ENCODE measurements at places on chromosomes 5 and 9.

DNA sequence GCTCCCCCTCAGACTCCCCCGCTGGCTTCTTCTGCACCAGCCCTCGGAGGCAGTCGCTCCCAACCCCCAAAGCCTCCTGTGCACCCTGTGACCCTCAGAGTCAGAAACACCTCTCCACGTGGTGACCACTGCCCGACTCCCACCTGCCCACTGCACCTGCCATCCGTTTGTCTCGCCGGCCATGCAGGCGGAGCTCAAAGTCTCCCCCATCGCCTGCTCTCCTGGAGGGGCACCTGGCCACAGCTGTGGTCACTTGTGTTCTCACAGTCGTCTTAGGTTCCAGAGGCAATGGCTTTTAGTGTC is 38.2 kb downstream of the MRPL36 start:
- no peak for DNase-seq

- DNase-seq, result no peak
Observed at GRCh38 chr9:123960366-123960765, 30.4 kb upstream of the DENND1A start.

DNA sequence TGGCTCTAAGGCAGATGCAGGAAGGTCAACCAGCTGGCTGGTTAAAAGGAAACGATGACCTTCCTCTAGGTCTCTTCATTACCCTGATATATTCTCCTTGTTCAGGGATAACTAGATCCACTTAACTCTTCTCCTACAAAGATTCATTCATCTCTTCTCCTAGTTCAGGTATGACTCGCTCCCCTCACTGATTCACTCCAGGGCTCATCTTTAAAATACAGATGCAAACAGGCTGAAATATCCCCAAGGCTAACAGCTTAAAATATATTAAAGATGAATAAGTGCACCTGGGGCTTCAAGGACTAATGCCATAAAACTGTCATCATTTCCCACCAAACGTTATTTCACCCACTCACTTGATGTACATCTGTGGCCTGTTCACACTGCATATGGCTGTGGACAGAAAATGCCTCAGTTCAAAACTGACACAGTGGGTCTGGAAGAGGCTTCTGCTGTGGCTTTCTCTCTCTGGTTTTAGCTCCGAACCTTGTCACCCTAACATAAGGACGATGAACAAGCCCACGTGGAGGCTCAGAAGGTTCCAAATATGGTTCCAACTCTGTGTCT is 366.9 kb downstream of the DEPDC1B start:
- DNase-seq, result no peak

DNA sequence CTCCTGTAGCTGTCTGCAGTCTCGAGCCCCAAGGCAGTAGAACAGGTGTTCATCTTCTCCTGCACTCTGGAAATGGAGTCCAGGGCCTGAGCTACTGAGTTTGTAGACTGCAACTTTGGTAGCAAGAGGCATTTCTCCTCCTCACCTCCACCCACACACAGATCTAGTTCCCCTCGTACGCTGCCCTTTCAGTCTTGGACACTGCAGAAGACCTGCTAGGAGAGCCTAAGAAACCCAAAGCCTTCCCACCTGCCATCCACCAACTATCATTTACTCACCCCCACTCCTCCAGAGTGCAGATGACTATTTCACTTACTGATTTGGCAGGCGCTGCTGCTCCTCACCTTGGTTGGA is 59.0 kb downstream of the KCNIP1 start:
- no peak for DNase-seq

DNA sequence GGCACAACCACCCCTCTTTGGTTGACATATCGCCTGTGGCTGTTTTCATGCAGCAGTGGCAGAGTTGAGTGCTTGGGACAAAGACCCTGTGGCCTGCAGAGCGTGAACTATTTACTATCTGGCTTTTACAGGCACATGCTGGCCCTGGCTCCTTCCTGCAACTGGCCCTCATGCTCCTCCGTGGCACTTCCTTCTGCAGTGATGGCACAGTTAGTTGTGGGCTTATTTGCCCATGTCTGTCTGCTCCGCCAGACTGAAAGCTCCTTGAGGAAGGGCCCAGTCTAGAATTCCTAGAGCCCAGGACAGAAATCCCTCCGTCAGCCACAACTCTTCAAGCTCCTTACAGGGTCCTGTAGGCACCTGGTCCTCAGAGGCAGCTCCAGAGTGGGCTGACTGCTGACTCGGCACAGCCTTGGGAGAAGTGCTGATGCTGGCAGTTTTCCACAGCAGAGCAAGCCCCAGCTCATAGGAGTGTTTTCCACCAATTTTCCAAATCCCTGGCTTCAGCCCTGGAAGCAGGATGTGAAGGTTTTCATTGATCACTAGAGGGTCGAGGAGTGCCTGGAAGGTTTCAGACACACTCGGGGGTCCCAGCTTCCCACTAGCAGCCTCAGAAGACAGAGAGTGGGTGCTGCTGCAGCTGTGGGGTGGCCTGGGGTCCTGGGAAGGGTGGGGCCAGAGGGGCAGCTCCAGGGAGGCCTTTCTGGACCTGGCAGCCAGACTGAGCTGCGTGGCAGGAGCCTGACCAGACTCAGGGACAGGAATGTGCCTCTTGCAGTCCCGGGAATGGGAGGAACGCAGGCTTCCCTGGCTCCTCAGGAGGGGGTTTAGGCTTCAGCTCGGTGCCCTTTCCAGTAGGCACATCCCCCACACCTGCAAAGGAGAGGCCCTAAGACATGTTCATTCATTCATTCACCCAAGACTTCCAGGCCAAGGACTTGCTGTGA is 56.5 kb upstream of the ANGPTL2 start:
- no peak for DNase-seq

DNA sequence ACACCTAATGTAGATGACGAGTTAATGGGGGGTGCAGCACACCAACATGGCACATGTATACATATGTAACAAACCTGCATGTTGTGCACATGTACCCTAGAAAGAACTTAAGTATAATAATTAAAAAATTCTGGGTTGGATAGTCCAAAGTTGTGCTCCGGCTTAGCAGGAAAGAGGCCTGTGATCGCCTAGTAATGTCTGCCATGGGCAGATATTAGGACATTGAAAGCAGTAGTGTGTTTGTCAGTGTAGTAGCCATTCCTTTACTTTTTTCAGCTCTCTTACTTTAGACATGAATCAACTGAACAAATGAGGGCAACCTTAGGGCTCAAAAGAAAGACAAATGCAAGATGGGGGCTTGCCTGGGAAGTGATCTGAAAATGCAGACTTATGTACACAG is 58.9 kb downstream of the PPARGC1B start:
- no peak for DNase-seq

DNA sequence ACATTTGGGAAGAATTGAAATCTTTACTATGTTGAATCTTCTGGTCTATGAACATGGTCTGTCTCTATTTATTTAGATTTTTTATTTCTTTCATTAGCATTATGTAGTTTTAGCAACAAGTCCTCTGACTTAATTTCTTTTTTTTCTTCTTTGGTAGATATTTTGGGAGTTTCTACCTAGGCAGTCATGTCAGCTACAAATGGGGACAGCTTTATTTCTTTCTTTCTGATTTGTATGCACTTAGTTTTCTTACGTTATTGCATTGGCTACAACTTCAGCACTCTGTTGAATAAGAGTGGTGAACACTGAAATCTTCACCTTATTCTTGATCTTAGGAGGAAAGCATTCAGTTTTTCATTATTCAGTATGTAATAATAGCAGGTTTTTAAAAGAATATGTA is 33.5 kb downstream of the SMC5 start:
- DNase-seq, result no peak

DNA sequence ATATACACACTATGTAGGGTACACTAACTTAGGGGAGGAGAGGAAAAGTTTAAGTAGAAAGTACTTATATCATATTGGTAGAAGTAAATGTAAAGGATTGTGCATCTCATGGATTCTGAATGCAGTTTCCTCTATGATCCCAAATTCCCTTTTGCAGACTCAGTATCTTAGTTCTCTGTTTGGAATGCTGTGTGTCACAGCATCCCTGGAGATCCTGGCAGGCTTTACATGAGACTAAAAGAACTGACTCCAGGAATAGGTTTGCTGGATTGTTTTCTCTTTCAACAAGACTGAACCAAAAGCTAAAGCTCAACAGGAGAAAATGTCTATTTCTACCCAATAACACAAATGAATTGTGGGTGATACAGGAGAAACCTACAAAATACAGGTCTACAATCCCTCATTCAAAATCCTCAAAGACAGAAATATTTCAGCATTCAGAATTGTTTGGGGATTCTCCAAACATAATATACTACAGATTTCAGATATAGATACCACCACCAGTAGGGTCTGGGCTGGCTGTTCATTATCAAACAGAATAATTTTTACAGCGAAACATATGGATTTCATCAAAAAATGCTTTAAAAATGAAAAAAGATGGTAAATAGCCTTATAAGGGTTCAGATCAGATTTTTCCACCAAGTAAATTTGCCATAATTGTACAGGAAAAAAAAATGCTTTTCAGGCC is 324.7 kb upstream of the GRAMD2B start:
- DNase-seq, result no peak

DNA sequence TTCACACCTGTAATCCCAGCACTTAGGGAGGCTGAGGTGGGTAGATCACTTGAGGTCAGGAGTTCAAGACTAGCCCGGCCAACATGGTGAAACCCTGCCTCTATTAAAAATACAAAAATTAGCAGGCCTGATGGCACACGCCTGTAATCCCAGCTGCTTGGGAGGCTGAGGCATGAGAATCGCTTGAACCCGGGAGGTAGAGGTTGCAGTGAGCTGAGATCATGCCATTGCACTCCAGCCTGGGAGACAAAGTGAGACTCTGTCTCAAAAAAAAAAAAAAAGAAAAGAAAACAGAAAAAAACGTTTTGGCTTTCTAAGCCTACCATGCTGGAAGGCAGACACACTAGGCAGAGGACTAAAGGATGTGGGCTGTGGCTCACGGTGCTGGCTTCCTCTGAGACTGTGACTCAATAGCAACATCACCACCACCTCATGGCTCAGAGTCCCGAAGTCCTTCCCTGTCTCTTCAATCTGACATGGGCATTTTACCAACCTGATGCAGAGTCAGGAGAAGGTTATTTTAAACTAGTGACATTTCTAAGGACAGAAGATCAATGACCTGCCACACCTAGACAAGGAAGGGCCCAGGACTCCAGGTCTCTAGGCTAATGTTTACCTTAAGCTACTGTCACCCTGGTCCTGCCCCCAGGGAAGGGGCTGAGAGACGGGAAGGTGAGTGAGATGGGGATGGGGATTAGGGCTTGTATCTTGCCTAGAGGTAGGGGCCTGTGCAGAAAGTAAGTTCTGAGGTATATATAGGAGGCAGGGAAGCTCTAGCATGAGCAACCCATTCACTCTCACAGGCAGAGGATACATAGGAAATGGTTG is 3.7 kb downstream of the ECSCR start:
- no peak for DNase-seq

DNA sequence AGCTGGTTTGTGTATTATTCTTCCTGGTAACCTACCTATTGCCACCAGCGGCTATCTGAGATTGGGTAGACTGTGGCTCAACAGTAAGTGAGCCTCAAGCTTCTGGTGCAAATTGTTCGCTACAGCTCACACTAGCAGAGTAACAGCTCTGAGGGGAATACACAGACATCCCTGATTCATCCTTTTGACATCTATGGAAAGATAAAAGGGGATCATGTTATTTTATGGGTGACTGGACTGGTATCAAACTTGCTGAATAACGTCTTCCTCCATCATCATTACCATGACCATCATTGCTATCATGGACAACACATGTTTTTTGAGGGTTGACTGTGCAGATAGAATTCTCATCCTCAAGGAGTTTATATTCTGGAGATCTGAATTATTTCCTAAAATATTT is 129.6 kb downstream of the PIK3R1 start:
- DNase-seq, result no peak

DNA sequence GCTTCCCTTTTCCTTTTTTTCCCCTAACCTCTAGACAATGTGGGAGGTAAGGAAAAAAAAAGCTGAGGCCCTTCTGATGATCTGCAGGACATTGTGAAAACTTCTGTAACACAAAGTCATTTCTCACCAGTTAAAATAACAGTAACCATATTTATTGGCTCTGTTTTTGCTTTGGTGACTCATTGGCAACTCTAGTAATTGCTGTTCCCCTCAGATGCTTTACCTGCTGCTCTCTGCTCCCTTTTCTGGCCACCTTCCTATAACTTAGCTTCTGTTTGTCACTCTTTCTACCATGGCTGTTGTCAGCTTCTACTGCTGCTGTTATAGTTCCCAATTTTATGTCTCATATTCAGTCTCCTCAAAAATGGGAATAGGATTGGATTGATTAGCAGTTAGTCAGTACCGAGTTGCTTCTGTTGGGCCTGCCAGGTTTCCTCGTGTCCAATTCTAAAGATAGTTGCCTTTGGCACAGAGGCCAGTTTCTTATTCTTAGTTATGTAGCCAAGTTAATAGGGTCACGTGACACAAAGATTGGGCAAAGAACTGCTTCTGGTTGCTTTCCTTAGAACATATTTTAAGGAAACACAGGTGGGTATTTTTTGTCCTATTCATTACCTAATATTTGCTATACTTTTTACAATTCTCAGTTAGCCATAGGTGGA is 16.8 kb downstream of the SCAMP1 start:
- DNase-seq, result no peak

DNA sequence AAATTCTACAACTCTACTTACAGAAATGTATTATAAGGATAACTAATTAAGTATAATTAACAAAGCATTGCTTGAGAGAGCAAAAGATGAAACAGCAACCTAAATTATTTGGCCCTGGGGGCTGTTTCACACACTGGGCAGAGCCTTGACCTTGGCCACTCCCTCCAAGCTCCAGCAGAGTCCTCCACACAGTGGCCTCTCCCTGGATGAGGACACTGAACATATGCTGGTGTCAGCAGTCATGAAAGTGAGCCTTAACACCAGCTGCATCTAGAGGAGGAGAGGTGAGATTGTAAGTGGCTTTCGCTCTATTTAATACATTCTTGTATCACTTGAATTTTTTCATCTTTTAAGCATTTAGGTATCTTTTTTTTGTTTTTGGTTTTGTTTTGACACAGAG is 23.3 kb upstream of the ZDHHC12 start:
- DNase-seq, result no peak

GRCh38 chr9:121604242-121604641 is 47.2 kb upstream of the DAB2IP start:
- no peak for DNase-seq

- no peak for DNase-seq
Observed at GRCh38 chr5:149646564-149646963, 65.3 kb downstream of the ARHGEF37 start.

DNA sequence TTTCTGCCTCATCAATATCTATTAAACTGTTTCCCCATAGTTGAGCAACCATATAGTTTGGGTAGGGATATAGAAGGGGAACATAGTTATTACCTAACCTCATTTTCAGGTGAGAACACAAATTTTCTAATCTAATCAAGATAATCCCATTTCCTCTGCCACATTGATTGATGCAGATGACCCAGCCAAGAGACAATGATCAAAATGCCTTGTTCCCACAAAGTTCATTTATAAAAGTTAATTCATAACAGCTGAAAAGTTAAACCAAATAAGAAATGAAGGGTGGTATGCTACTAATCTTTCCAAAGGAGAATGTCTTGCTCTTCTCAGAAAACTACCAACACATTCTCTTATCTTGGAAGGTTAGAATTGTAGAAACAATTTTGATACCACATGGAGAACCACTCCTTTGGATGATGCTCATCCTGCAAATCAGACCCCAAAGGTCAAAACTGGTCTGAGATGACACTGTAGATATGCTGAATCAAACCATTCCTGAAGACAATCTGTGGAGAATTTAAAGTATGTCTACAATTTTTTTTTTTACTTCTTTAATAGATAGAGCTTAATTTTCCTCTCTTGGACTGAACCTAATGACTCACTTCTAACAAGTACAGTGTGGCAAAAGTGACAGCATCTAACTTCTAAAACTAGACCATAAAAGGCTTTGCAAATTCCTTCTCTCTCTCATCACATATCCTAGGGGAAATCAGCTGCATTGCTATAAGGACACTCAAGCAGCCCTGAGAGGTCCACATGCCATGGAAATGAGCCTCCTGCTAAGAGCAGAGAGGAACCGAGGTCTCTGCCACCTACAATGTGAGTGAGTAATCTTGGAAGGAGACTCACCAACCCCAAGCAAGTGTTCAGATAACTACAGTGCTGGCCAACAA is 586.7 kb upstream of the TUSC1 start:
- no peak for DNase-seq

Data from NCI-H1436 treated with DMSO at 0.1 percent for 48 hours (cell line).